ENCODE measurements at places on chromosomes 6 and 20.

GRCh38 chr6:44775121-44775520 is 387.6 kb downstream of the CDC5L start:
- no peak for DNase-seq

- no peak for DNase-seq
Observed at GRCh38 chr6:166738386-166739116, 111.5 kb upstream of the RPS6KA2 start.

- no peak for DNase-seq
Observed at GRCh38 chr6:36642913-36643817, 35.3 kb upstream of the CDKN1A start.

- DNase-seq, result no peak
Observed at GRCh38 chr20:41095110-41095969, 42.0 kb upstream of the PLCG1 start.

DNA sequence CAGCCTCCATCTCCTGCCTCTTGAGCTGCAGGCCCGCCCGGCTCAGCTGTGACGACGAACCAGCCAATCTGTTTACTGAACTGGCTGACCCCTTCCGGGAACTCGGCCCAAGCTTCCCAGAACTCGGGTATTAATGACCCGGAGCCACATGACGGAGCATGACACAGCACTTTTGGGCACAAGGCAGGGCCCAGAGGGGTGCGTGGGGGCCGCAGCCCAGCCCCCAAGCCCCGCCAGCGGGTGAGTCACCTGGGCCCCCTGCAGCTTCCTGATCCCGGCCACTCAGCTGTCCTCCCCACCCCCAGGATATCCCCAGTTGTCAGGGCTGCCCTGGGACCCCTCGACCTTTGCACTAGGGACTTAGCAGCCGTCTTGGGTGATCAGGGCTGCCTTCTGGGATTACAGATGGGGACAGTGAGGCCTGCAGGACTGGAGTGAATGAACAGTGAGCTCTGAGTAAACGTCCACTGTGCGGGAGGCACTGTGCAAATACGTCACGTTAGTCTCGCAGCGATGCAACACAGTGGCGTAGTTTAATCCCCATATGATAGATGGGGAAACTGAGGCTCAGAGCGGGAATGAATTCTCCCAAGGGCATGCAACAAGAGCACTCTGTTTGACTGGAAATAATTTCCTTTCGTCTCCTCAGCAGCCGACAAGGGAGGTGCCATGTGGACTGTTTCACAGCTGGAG is 102.1 kb downstream of the CEBPB start:
- no peak for DNase-seq

DNA sequence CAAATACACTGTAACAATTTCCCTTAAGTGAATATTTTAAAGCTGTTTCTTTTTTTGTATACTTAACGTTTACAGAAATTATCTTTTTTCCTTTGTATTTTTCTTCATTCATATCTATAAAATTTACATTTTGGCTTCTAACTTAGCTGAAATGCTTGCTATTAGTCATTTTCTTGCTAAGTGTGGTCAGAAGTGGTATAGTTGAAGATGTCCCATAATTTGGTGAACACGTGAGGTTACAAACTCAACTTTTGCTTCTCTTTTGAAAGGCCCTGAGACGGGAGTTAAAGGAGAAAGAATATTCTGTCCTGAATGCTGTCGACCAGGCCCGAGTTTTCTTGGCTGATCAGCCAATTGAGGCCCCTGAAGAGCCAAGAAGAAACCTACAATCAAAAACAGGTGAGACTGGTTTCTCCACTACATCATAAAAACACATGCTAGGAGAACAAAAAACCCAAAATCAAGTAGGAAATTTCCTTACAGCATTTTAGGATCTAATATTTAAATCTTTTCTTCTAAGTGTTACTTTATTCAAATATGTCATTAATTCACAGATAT is 445.0 kb downstream of the UTRN start:
- DNase-seq, result no peak

Measured in stimulated activated CD8-positive, alpha-beta memory T cell treated with anti-CD3 and anti-CD28 coated beads, Interleukin-7, amount 100 ng/mL, for 24 hours (primary cell).